ENCODE measurements at places on chromosomes 7 and 10.

DNA sequence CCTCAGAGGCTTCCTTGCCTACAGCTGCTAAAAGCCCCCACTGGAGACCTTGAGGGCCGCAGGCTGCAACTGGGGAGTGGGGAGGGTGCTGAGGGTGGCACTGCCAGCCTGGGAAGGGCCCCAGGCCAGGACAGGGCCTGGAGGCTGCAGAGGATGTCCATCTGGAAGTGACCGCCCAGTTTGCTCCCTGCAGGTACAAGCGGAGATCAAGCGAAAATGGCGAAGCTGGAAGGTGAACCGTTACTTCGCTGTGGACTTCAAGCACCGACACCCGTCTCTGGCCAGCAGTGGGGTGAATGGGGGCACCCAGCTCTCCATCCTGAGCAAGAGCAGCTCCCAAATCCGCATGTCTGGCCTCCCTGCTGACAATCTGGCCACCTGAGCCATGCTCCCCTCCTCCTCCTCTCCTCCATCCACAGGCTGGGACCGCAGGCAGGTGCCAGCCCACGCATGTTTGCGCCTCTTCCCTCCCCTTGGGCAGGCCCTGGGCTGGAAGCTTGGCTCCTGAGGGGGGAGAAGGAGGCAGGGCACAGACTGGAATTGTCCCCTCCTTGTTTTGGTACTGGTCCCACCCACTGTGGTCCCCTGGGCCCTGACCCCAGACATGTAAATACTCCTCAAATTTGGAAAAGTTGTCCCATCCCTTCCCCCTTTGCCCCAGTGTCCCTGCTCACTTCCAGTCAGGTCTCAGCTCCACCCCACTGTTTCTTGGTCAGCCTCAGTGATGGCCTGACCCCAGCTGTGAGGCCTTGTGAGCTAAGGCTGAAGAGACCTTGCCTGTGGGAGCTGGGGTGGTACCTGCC, 54.4 kb downstream of the ADCYAP1R1 start:
- DNase-seq: no peak

- no peak for DNase-seq
These were observed 22.9 kb downstream of the PDGFA start for GRCh38 chr7:496528-497295.

DNA sequence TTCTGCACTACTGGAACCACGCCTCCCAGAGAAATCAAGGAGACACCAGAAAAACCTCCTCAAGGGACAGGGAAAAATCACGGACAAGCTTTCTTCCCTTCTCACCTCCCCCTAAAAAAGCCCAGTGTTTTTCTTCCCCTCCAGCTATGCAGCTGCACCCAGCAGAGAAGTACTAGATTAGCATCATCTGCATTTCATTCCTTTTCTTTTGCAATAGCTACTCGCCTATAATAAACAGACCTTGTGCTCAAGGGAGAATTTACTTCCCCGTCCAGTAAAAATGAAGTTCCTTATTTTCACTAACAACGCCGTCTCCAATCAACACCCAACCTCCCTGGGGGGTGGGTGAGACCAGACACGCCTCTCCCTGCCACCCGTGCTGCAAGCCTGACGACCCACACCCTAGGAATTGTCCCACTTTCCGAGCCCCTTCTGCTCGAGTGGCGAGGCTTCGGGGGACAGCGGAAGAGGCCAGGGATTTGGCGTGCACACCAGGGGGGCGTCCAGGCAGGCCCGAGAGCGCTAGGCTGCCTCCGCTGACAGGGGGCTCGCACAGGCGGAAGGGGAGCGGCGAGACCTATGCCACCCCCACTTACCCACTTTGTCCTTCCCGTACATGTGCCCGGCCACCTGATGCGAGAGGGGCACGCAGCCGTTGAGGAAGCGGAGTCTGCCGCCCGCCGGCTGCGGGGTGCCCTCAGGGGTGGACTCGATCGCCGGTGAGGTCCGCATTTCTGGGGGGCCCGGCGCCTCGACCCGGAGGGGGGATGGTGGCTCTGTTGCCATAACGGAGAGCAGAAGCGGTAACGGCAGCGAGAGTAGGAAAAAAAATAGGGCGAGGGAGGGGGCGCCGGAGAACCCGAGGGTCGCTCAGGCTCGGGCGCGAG, 625 bp downstream of the IPMK start:
- no peak for DNase-seq

GRCh38 chr7:51778121-51778520, 461.5 kb upstream of the COBL start:
- DNase-seq: no peak

GRCh38 chr10:37379991-37380390, 254.6 kb downstream of the ANKRD30A start:
- no peak for DNase-seq

DNA sequence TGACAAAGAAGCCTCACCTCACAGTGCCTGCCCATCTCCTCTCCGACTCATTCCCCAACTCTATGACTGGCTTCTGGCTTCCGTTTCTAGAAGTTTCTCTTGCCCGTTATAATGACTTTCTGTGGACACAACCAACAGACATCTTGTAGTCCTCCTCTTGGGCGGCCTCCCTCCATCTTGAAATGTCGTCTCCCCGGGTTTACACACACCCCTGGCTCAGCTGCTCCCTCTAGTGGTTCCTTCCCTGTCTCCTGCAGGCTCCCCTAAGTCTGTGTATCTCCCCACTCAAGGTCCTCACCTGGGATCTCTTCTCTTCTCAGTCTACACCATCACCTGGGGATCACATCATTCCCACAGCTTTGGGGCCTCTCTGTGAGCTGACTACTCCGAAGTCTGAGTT, 123.4 kb upstream of the NEBL start:
- DNase-seq: no peak

DNA sequence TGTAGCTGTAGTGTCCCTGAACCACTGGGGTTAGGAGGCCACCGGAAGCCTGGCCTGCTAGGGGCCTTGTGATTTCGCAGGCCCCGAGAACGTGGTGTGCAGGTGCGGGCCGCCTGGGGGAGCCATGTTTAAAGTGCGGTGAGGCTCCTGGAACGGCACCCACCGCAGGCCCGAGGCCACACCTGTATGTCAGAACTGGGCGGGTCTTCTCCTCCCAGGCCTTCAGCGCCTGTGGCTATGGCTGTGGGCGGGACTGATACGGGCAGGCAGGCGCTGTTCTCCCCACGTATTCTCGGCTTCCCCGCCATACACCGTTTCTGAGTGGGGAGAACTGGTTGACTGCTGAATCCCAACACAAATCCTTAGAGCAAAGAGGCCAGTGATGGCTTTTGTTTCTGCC, 74.8 kb downstream of the DNAJB6 start:
- DNase-seq: no peak

- no peak for DNase-seq
These were observed 21.7 kb upstream of the BTBD16 start for GRCh38 chr10:122249303-122249850.

DNA sequence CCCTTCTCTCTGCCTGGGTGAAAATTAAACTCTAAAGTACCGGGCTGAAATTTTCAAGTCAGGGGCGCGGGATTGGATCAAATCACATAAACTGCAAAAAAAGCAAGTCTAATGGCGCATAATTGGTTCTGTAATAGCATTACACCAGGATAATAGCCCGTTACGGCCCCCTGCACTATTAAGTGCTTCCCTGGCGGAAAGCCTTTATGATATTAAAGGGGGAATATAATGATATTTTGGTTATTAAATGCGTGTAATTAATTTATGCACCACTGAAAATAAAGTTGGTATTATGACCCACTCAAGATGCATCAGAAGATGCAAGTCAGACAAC, 744 bp upstream of the DRGX start:
- no peak for DNase-seq

GRCh38 chr7:133985300-133985699, 141.8 kb upstream of the LRGUK start:
- DNase-seq: no peak

DNA sequence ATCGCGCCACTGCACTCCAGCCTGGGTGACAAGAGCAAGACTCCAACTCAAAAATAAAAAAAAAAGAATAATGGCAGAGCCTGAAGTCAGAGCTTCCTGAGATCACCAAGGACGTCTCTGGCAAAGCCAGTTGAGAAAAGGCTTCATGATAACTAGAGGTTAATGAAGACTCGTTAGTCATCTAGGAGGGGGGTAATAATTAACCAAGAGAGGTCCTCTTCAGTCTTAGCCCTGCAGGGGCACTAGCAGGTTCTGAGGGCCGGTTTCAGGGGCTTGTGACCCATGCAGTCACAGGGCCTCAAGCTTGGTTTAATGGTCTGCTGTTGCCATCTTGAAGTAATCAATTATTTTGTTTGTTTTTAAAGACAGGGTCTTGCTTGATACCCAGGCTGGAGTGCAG, 28.6 kb upstream of the PROSER2 start:
- no peak for DNase-seq

DNA sequence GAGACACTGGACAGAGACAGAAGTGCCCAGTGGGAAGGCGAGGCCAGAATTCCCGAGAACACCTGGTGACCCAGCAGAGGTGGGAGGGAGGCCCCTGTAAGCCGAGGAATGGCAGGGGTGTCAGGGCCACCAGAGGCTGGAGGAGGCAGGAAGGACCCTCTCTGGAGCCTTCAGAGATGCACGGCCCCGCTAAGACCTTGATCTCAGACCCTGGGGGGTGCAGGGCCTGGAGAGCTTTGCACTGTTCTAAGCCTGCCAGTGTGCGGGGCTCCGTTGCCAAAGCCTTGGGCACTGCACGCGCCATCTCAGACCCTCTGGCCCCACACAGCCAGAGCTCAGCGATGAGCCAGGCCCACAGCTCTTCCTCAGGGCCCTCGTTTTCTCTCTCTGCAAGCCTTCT, 557.1 kb downstream of the PTPRN2 start:
- DNase-seq: no peak

GRCh38 chr7:105512926-105513526, 9.0 kb downstream of the PUS7 start:
- DNase-seq: no peak

- DNase-seq: no peak
These were observed 764.4 kb downstream of the LRMDA start for GRCh38 chr10:76195654-76196390.

DNA sequence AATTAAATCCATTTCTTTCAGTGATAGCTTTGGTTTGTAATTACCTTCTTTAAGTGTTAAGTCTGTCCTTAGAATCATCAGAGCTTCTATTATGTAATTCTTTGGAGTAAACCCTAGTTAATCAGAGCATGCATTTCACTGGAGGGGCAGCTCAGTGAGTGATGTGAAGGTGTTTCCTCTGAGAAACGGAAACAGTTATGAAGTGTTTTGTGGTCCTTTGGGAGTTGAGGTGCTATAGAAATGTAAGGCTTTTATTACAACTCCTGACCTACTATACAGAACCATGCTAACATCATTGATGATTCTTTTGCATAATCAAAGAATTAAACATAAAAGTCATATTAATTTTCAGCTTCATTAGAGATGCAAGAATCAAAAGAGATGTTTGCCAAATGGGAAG, 141.5 kb downstream of the EXOC4 start:
- DNase-seq: no peak

DNA sequence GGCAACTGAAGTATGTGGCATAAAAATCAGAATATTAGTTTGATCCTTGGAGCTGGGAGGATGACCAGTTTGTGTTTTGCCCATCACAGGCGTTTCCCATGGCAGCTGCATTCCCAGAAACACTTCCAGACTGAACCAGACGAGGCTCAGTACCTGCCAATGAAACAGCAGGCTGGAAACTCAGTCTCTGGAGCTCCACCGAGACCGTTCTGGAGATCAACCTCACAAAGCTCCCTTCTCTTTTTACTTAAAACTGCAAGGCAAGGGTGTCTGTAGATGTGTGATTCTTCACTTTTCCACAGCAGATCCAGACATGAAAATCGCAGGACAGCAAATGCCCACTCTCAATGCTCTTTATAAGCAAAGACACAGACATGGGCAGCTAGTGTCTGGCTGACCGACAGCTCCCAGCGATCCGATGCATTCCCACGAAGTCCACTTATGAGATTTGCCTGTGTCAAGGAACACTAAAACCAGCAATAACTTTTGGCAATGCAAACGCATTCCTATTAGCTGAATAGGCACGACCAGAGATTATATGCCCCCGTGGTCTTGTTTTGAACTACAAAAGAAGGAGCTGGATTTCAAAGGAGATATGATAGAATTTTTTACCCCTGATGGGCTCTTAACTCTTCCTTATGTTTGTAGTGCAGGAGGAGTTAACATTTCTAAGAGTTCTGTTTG, 72.6 kb downstream of the ADAM12 start:
- no peak for DNase-seq

GRCh38 chr7:147833557-147833956, 757.0 kb upstream of the C7orf33 start:
- DNase-seq: no peak

- no peak for DNase-seq
These were observed 100.9 kb downstream of the PTN start for GRCh38 chr7:137242616-137243015.

DNA sequence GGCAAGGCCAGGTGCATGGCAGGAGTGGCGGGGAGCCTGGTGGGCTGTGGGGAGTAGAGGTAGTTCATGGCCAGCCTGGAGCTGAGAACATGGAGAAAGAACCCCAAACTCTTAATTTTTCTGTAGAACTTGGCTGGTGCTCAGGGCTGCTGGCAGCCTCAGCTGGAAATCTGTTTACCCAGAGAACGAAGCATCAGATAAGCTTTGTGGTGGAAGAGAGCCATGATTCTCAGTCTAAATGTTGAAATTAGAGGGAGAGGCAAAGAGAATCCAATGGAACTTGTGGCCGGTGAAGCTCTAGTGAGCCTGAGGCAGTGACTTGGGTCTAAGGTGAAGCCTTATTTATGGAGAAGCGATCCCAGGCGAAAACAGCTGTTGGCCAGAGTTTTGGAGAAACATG, 126.4 kb downstream of the CCDC3 start:
- no peak for DNase-seq

DNA sequence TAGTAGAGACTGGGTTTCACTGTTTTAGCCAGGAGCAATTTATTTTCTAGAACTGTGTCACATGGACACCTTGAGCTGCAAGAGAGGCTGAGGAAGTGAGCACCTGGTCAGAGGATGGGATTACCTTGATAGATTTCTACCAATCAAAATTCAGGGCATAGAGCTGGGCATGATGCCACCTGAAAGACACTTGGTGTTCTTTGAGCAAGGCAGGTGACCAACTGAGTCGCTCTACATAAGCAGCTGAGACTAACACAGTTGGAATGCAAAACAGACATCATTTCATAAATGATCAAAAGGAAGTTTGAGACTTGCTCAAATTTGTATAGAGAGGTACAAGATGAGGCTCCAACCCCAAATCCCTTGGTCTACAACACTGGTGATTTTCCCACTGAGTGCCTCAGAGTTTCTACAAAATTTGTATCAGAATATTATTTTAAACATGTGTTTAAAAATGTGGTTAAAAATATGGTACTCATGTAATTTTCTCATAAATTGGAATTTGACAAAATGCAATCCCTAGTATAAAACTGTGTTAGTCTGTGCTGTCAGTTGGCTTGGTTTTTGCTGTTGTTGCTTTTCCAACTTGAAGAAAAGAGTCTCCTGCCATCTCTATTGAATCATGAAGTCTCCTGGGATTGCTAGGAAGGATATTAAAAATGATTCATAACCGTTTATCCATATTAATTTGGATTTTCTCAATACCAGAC, 156.4 kb upstream of the MDFIC start:
- no peak for DNase-seq

DNA sequence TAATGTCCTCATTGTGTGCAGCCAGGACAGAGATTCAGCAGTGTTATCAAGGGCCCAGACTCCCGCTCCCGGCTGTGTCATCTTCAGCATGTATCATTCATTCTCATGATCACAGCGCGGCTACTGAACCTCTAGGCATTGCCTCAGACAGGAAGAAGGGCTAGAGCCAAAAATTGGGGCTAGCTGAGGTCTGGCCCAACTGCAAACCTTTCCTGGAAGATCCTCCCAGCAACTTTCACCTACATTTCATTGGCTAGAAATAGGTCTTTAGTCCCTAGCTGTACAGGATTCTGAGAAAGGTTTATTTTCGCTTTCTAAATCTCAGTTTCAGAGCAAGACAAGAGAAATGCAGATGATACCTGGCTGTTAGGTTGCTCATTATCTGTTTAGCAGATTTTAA, 81.9 kb downstream of the CREM start:
- DNase-seq: no peak
